Stimulated activated CD4-positive, alpha-beta T cell treated with anti-CD3 and anti-CD28 coated beads, Interleukin-1b, Interleukin-23, amount 100 ng/mL, for 1 hour (primary cell): ENCODE measurements at places on chromosomes 13 and 19.

DNA sequence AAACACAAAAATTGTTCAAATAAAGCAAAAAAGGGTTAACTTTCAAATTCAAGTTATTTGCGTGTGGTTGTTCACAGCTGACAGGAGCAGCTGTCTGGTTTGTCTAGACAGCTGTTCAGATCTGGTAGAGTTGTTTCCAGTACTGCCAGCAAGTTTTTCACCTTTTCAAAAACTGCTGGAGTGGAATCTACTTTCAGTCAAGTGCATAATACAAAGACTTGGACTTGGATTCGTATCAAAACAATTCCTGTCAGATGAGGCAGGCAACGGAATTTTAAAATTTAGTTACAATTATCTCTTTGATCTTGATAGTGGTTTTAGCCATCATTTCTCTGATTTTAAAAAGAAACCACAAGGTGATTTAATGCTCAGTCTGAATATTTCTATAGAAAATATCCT lies 51.7 kb upstream of the EEF1AKMT1 start:
- no peak for DNase-seq

DNA sequence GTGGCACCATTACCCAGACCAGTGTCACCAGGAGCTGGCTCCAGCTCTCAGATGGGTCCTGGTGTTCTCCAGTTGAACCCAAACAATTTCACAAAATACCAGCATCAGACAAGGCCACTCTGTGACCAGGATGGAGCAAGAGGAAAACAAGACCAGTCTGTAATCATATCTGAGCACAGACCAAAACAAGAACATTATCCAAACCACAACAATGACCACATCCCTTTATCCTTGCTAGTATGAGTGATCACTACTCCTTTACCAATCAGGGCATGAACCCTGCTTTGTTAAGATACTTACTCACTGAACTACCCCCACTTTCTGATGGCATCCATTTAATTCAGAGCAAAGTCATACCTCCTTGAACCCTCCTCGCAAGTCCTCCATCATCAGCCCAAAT lies 145.9 kb downstream of the NUFIP1 start:
- DNase-seq = no peak

- no peak for DNase-seq
Measured at GRCh38 chr13:52156724-52157261, 2.6 kb downstream of the NEK3 start.

GRCh38 chr13:51479199-51479523 lies 26.3 kb upstream of the INTS6 start:
- DNase-seq = no peak

DNA sequence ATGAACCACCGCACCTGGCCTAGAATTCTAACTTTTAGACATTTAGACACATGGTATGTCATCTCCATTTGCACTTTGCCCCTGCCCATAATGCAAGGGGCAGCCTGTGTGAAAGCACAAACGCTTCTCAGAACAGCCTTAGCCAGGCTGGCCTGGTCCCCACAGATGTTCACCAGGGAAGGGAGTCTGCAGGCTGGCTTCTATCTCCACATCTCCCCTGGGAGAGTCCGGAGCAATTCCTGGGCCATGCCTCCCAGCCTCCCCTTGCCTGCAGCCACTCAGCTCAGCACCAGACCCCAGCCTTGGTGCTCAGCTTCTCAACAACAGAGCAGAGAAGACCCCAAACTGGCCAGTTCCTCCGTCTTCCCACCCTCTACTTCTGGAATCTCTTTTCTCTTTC lies 21.7 kb upstream of the LSM14A start:
- no peak for DNase-seq

- DNase-seq = no peak
Measured at GRCh38 chr19:980133-980998, 3.8 kb upstream of the WDR18 start.

- no peak for DNase-seq
Measured at GRCh38 chr13:88979465-88980175, 1308.4 kb downstream of the SLITRK5 start.

DNA sequence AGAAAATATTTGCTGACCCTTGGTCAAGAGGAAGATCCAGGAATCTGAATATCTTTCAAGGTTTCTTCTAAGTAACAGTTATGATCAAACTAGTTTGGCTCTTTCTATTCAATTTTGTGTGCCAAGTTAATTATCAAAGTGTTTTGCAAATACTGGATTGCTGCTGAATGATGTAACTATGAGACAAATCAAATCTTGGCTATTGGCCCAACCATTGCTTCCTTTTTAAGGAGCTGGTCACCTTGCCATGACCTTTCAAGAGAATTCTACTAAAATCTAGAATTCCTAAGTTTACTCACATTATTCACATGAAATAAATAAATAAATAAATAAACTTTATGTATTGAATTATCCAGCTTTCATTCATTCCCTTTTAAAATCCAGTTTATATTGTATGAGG lies 371.8 kb downstream of the SLITRK6 start:
- no peak for DNase-seq

- no peak for DNase-seq
Measured at GRCh38 chr13:35988648-35989081, 142.5 kb downstream of the DCLK1 start.

- DNase-seq = no peak
Measured at GRCh38 chr13:22937241-22937640, 243.5 kb upstream of the SGCG start.

DNA sequence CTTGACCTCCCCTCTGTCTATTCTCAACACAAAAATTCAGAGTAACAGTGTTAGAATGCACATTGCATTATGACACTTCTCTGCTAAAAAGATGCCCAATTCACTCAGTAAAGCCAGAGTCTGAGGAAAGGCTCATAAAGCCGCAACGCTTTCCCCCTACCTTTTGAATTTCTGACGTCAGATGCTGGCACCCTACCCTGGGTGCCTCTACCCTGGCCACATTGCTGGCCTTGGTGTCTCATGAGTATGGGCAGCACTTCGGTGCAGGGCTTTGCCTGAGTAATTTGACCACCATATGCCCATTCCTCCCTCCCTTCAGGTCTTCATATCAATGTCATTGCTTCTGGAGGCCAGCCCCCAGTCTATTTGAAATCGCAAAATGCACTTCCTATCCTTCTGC lies 229.3 kb downstream of the MYO16 start:
- DNase-seq = no peak

DNA sequence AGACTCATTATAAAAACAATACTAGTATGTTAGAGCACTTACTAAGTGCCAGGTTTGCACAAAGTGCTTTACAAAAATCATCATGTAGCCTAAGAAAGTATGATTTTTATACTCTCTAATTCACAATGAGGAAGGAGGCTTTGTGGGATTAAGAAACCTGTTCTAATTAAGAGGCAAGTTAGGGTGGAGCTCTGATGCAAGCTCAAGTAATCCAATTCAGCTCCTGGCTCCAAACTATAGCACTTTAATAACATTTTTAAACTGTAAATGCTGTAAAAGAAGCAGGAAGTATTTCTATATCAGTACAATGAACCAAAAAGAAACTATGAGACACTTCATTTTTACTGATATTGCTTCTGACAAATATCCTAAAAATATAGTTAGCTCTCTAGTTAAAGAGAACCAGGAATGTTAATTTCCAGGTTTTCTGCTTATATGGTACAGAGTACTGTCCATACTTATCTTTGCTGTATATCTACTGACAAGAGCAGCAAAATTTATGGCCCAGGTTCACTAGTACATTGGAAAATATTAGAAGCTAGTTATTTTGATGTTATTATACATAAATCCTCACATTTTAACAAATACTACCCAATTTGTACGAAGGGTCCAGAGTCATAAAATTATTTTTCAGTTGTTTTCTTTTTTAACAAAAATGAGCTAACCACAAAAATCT lies 482.0 kb downstream of the DIAPH3 start:
- DNase-seq = no peak

- DNase-seq = no peak
Measured at GRCh38 chr13:104321756-104322155, 1255.5 kb upstream of the SLC10A2 start.

- DNase-seq = no peak
Measured at GRCh38 chr19:22422211-22422610, at the start of gene ZNF98. Gene ZNF98, minus strand, starts transcription at chr19:22422346. Its CDS starts 122 bp downstream, at chr19:22422224.

- no peak for DNase-seq
Measured at GRCh38 chr19:2089727-2090053, 6.4 kb downstream of the MOB3A start.

GRCh38 chr13:49409008-49409407 lies 34.9 kb downstream of the CAB39L start:
- DNase-seq = no peak

DNA sequence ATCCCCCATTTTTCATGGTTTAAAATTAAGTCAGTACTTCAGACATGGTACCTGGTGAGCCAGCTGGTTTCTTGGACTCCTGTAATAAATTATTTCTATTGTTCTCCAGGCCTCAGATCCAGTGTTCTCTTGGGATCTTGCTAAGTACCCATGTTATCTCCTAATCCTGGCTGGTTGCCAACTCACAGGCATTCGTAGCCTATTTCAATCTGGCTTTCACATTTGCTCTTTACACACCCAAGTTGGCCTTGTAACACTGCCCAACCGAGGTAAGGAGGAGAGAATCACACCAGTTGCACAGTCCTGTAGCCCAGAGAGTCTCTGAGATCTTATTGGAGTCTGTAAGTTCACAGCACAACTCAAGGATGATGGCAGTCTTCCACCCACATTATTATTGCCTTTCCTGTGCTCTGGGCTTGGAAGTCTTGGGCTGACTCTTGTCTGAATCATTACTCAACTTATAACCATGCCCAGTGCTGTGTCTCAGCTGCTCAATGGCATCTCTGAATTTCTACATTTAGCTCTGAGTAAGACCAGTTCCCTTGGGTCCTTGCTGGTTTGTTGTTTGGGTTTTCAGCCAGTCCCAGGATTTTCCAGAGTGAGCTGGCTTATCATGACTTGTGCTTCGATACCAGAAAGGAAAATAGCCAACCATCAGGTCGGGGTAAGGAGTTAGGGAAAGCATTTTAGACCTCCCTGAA lies 76.6 kb upstream of the KLF12 start:
- no peak for DNase-seq

GRCh38 chr13:114177245-114178010 lies 1.6 kb upstream of the CFAP97D2 start:
- no peak for DNase-seq

DNA sequence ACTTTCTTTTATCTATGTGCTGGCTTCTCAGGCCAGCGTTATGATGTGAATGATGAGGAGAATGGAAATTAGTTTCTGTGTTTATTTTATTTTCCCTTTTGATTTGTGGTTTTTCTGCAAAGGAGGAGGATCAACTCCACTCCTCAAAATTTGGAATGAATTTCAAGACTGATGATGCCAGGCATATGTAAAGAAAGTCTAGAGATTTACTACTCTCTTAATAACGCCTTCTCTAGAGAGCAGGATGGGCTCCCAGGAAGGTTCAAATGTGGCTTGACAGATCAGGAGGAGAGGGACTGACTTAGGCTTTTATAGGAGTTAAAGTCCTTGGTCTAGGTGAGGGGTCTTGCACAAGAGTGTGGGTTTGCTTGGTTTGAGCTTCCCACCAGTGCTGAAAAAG lies 15.1 kb upstream of the POSTN start:
- DNase-seq = no peak

DNA sequence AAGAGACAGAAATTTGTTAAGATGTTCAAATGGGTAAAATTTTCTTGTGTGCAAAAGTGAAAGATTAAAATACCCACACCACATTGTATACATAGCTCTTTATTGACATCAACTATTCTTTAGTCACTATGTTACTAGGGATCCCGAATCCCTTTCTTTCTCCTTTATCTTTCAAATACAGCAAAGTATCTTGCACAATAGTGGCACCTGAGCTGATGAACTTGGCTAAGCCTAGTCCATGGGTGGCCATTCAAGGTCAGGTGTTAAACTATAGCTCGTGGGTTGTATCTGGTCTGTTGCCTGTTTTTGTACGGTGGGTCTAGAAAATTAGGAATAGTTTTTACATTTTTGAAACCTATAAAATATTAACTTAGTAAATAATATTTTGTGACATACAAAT lies 210.9 kb downstream of the SLITRK6 start:
- no peak for DNase-seq

DNA sequence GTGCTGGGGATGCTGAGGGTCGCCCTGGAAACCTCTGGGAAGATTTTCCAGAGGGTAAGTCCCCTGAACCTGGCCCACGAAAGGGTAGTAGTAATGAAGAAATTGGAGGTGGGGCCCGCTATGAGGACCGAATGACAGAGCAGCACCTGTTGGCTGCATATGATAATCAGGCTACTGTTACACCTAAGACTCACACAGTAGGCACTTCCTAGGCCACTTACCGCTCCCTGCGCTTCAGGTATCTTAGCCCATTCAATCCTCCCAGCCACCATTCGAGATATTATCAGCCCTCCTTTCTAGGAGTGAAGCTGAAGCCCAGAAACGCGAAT lies 4.3 kb upstream of the LRFN3 start:
- DNase-seq = no peak

DNA sequence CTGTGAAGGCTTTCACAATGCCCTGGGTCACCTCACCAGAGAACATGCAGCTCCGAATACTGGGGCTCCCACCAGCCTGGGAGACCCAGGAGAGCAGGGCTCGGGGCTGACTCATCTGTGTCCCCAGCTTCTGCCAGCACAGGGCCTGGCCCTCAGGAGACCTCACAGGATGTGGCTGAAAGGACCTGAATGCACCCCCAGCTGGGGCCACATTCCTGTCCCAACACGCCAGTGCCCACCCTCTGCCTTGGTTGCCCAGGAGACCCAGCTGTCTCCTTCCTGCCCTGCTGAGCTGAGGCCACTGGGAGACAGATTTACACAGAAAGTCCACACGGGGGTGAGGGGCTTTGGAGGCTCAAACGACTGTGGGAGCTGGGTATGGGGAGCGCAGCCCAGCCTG lies 11.9 kb downstream of the BCAT2 start:
- no peak for DNase-seq

DNA sequence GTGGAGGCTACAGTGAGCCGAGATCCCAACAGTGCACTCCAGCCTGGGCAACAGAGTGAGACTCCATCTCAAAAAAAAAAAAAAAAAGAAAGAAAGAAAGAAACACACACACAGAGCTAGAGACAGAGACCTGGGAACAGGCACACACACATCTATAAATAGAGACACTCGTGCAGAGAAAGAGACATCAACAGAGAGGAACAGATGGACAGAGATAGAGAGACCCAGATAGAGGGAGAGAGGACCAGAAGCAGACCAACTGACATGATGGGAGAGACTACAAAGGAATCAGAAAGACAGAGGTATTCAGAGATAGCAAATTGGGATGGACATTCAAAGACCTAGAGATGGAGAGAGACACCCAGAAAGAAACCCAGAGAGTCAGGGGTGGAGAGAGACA lies 2.1 kb upstream of the CA11 start:
- no peak for DNase-seq

GRCh38 chr19:13984875-13985741 lies 21.0 kb downstream of the RFX1 start:
- DNase-seq = no peak

DNA sequence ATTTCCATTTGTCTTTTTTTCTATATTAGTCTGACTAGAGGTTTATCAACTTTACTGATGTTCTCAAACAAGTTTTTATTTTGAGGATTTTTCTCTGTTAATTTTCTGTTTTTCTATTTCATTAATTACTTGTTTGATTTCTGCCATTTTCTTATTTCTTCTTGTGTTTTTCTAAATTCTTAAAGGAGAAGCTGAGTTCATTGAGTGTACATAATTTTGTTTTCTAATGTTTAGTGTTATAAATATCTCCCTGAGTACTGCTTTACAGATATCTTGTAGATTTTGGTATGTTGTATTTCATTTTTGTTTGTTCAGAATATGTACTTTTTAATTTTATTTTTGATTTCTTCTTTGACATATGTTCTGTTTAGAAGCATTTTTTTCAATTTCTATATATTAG lies 1404.3 kb upstream of the MIR17HG start:
- no peak for DNase-seq
